PC-3 (cell line): ENCODE measurements at places on chromosomes 1 and 21.

DNA sequence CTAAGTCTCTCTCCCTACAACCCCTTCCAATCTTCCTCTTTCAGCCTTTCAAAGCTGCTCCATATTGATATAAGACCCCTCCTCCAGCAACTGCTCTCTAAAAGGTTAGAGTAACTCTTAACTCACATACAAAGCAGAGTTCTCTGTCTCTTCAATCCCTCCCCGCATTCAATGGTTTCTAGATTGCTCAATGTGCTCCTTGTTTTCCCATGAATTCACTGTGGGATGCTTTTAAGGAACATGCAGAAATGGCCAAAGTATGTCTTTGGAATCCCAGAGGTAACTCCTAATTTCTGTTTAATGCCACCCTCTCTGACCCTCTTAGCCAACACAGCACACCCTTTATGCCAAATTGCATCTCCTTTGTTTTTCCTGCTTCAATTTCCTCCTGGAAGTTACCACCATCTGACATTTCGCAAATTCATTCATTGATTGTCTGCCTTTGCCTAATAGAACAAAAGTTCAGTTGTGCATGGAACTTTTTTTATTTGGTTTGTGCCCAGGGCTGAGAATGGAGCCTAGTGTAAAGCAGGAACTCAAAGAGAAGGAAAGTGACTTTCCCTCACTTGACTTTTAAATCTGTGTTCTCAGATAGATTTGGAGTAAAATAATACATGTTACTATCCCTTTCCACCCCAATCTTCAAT, 172.7 kb upstream of the C8B start:
- DNase-seq, result no peak

- peak; percentile 76 for DNase-seq
Measured at GRCh38 chr1:172990598-172991215, 60.0 kb downstream of the TNFSF18 start.

DNA sequence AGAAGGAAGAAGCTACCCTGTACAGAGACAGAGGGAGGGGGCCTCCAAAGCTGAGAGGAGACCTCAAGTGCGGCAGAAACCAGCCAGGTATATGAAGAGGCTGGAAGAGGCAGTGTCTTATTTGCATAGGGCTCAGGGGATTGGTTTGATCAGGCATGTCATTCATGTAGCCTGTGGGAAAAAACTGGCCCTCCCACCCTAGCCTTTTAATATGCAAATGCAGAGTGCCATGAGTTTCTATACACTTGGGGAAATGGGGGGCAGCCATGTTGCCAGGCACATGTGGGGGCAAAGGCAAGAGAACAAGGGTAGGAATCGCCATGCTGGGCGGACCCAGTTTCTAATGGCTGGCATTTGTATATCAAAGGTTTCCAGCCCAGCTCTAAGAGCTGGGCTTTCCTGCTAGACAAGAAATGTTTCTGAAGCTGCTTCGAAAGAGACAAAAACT, 172.7 kb downstream of the RASAL2 start:
- DNase-seq, result no peak

DNA sequence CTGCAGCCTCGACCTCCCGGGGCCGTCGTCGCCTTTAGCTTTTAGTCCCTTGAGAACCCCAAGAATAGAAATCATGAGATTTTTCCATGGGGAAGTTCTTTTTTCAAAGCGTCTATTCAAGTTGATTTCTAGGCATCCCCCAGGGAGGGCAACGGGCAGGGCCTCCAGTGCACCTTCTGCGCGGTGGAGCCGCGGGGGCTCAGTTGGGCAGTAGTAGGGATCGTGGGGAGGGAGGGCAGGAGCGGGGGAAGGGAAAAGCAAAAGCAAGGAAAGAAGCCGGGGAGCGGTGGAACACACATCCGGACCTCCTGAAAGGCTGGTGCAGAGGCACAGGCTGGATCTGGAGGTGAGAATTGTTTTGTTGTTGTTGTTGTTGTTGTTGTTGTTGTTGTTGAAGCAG, 103.4 kb downstream of the PPIAL4G start:
- DNase-seq, result no peak

GRCh38 chr1:39091845-39092645, 65.9 kb downstream of the NDUFS5 start:
- peak; percentile 64 for DNase-seq
